Nasal cavity respiratory epithelium epithelial cell of viscerocranial mucosa (primary cell): ENCODE measurements at places on chromosomes 3 and 15. TPM values are rescaled to one million over a fixed set of nuclear protein-coding genes. Genes with fewer than 3 reads are reported as not detected.

Gene ZMYND10
- 0.21 and 0.34 TPM in 2 replicates for total RNA-seq

Gene PYDC2
- not detected in 2 replicates for total RNA-seq

Gene ALPK3
- under 0.01 and 0.85 TPM in 2 replicates for total RNA-seq

Gene SAMMSON
- total RNA-seq, result not detected in 2 replicates

Gene SIDT1
- 0.34 and 2.3 TPM in 2 replicates for total RNA-seq

Gene POPDC2
- total RNA-seq, result 0.28 and 0.34 TPM in 2 replicates

Gene CD200
- total RNA-seq, result under 0.01 and 0.21 TPM in 2 replicates

Gene LARP6
- 30.5 and 42.7 TPM in 2 replicates for total RNA-seq
